ENCODE measurements at places on chromosomes 12 and 14. TPM values are rescaled to one million over a fixed set of nuclear protein-coding genes. Genes with fewer than 3 reads are reported as not detected.

- DNase-seq = no peak
Observed at GRCh38 chr14:95204705-95205104, 47.4 kb upstream of the DICER1 start.

GRCh38 chr12:75526655-75527511 is 15.5 kb upstream of the KRR1 start:
- DNase-seq = no peak

DNA sequence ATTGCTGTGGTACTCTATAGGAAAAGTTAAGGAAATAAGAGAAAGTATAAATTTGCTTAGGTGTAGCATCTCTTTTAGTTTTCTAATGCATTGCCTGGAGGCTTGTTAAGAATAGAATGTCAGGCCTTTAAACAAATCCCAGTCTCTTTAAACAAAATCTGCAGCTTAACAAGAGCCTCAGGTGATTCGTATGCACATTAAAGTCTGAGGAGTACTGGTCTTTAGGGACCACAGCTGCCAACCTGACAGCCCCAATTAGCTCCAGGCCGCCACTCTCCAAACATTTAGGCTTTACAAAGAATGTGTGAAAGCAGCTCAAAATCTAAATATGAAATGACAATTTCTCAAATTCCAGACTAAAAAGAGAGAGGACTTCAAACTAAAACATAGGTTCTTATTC is 35.7 kb downstream of the PAWR start:
- DNase-seq = no peak

GRCh38 chr12:64687816-64688215 is 71.4 kb downstream of the GNS start:
- no peak for DNase-seq

GRCh38 chr12:87323369-87323768 is 705.8 kb downstream of the C12orf50 start:
- DNase-seq = no peak

DNA sequence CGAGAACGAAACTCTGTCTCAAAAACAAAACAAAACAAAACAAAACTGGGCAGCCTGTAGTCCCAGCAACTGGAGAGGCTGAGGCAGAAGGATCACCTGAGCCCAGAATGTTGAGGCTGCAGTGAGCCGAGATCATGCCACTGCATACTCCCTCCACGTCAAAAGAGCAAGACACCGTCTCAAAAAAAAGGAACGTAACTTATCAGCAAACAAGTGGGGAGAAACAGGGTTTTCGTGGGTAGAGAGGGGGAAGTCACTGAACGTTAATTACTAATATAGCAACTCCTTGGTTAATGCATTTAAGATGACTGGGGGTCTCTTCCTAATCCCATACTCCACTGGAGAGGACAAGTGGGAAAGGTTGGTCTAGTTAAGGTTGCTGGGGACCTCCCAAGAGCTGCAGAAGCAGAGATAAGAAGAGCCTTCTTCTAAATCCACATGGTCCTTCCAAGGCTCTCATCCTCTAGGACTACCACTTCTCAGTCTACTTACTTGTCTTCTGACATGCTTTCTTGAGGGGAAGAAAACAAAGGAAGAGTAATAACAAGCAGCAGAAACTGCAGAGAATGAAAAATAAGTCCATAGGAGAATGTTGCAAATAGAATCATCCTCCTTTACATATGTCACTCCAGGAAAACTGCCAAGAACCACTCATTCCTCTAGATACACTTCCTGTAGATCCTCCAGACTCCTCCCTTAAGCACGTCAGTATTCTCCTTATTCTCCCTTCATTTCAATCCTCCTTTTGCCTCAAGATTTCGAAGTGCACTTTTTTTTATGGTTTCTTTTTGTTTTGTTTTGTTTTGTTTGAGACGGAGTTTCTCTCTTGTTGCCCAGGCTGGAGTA is 5.8 kb downstream of the NUMB start:
- DNase-seq = no peak

DNA sequence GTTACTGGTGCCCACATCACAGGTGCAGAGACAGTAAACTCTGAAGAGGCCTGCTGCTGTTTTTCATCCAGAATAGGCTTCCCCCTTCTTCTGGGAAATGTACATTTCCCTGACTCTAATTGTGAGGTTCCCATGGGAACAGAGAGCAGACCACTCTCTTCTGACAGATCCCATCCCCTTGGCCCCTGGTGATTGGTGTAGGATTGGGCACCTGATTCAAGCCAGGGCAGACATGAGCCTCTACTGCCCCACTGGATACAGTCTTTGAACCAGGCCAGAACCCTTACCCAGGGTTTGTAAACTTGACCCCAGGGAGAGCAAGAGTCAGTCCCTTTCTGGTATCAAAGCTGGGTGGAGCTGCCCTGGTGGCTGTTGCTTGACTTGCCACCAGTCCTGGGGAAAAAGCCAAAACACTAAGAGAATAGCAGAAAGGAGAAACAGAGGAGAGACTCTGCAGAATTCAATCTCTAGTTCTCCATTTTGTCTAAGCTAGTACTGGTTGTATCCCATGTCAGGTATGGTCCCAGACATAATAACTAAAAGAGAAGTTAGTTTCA is 14.8 kb upstream of the NFYB start:
- no peak for DNase-seq

DNA sequence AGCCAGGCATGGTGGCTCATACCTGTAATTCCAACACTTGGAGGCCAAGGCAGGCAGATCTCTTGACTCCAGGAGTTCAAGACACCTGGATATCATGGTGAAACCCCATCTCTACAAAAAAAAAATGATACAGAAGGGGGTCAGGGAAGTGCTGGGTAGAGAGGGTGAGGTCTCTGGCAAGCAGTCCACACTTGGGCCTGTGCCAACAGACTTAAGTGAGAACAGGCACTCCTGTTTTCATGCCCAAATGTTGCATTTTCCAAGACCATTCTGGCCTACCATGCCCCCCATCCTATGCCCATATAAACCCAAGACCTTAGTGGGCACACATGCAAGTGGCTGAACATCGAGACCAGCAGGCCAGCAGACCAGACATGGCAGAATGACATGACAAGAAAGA is 16.0 kb upstream of the CMAS start:
- no peak for DNase-seq

DNA sequence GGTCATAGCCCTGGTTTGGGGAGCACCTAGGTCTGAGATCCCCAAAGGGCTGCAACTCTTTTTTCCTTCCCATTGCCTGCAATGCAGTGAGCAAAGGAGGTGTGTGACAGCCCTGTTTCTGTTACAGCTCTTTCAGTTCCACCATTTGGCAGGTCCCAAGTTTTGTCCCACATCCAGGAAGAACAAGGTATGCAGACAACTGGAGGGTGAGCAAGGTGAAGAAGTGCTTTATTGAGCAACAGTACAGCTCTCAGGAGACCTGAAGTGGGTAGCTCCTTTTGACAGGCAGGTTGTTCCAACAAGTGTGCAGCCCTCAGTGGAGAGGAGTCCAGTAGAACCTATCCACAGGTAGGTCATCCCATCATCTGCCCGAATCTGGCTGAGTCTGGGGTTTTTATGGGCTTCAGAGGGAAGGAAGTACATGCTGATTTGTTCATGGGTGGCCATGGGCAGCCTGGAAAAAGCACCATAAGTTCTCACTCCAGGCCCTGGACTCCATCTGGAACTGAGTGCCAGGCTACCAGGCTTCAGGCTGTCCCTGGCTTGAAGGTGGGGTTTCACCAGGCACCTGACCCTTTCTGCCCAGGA is 62.8 kb upstream of the NAV3 start:
- DNase-seq = no peak

MRPL42 gene
- total RNA-seq = 32.5 TPM

TAS2R19 gene
- 11.8 TPM for total RNA-seq

All from liver (tissue), 10 donors.